Urinary bladder (tissue), 4 donors: ENCODE measurements at places on chromosomes 3 and 15. TPM values are rescaled to one million over a fixed set of nuclear protein-coding genes. Genes with fewer than 3 reads are reported as not detected.

DNA sequence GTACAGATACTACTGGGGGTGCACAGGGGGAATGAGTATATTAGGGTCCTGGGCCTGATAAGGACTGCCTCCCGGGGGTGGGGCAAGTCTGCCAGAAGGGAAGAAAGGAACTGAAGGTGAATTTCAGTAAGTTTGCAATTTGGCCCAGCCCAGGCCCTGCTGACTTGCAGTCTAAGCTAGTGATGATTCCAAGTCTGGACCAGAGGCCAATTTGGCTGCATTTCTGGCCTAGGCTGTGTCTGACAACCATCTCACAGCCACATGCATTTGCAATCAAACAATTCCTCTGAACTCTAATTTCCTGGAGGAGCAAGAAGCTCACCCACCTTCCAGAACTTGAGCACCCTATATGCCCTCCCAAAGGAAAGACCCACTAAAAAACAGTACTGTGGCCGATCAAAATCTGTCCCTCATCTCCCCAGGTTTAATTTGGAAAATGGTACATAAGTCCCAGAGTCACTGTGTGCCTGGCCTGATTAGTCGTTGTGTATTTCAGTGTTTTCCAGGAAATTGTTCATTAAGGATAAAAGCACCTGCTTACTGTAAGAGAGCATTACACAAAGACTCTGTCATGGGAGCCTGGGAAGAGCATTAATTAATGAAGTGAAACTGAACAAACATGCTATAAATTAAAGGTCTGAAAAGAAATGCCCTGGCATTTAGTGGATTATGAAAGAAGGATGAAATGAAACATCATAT lies 114.5 kb downstream of the MEGF11 start:
- no peak for DNase-seq

GRCh38 chr3:52177701-52178042 lies 20.3 kb upstream of the ALAS1 start:
- no peak for DNase-seq

- no peak for DNase-seq
These were observed 871.0 kb downstream of the OTOL1 start for GRCh38 chr3:162367429-162368260.

- no peak for DNase-seq
These were observed 66.0 kb downstream of the PEX5L start for GRCh38 chr3:179970746-179971145.

- no peak for DNase-seq
These were observed 353.5 kb upstream of the IL12A start for GRCh38 chr3:159635047-159635641.

- no peak for DNase-seq
These were observed 110.9 kb downstream of the STXBP5L start for GRCh38 chr3:121018917-121019321.

GRCh38 chr15:100801256-100801900 lies 78.3 kb upstream of the ALDH1A3 start:
- no peak for DNase-seq

DNA sequence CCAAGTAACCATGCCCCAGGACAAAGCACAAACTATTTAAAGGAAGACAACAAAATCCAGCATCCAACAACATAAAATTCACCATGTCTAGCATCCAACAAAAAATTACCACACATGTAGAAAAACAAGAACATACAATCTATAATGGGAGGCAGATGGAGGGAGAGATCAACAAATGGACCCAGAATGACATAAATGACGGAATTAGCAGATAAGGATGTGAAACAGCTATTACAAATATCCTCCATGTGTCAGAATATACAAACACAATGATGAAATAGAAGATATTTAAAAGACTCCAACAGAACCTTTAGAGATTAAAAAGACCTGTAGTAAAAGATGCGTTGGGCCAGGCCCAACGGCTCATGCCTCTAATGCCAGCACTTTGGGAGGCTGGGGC lies 10.8 kb downstream of the LYSMD4 start:
- no peak for DNase-seq

GRCh38 chr3:41208507-41209220 lies 9.4 kb downstream of the CTNNB1 start:
- DNase-seq = no peak

GRCh38 chr3:128352326-128352725 lies 114.4 kb downstream of the DNAJB8 start:
- no peak for DNase-seq

The POMGNT2 gene
- 15.6 TPM for total RNA-seq

The MAGI1 gene
- 46.7 TPM for total RNA-seq

The GOLGA6L10 gene
- 2.0 TPM for total RNA-seq

The LRTM1 gene
- 13.4 TPM for total RNA-seq

The HEXA gene
- total RNA-seq = 64.0 TPM

The OR5K2 gene
- not detected for total RNA-seq

The GADL1 gene
- total RNA-seq = 2.3 TPM

The FAN1 gene
- total RNA-seq = 34.3 TPM

The CHRFAM7A gene
- total RNA-seq = 3.6 TPM
